ENCODE measurements at places on chromosomes 16 and 17.

DNA sequence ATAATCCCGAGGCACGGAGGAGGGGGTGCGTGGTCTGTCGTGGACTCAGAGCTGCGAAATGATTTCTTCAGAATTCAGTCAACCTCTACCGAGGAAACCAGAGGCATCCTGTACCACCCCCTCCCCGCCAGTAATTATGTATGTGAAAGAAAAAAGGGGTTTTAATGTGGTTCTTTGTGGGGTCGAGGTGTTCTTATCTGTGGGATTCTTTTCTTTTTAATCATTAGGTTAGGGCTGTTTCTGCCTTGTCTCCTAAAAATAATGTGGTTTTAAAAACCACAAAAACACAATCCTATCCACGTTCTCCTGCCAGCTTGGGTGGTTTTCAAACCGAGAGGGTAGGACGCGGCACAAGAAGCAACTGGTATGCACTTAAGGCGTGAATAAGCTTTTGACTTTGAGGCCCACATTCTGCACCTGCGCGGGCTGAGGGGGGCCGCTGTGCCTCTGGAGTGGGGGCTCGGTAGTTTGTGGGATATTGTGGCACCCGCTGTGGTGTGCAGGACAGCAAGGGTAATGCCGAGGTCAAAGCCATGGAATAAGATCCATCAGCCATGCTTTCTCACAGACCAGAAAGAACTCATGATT, 1.0 kb downstream of the SLC47A1 start:
- no peak for DNase-seq

- no peak for DNase-seq
Measured at GRCh38 chr16:78731785-78732184, 632.3 kb downstream of the WWOX start.

GRCh38 chr16:46627746-46628145, 6.6 kb upstream of the SHCBP1 start:
- no peak for DNase-seq

DNA sequence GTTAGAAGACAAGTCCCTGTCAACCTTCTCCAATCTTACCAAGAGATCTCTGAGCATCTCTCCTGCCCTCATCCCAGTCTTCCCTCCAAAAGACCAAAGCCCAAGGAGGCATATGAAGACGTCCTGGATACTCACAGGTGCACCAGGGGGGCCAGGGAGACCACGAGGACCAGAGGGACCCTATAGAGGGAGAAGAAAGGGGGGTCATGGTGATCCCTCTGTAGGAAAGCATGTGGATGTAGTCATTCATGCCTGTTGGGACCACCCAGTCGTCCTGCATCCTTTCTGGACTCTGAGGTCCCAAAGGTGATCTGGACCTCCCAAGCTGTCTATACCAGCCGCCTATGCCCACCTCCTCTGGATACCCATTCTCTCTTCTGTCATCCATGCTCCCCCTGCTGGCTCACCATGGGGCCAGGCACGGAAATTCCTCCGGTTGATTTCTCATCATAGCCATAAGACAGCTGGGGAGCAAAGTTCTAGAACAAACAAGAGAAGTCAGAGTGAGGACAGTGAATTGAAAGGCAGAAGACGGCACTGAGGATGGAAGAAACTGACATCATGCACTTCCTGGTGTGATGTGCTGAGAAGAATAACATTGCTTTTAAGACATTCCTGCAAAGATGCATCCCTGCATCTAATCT, 3.3 kb downstream of the COL1A1 start:
- peak; percentile 25 for DNase-seq

GRCh38 chr16:79640513-79641360, 40.2 kb upstream of the MAF start:
- DNase-seq: no peak
